Frontal cortex (tissue), 4 donors: ENCODE measurements at places on chromosomes 1 and 21. TPM values are rescaled to one million over a fixed set of nuclear protein-coding genes. Genes with fewer than 3 reads are reported as not detected.

The TOMM20 gene
- 205 TPM for total RNA-seq

The C1orf185 gene
- total RNA-seq = not detected

The PKP1 gene
- total RNA-seq = under 0.01 TPM

The OR14K1 gene
- total RNA-seq = not detected

The SAMSN1 gene
- 3.3 TPM for total RNA-seq

The GIPC2 gene
- total RNA-seq = 0.41 TPM

The ACTN2 gene
- total RNA-seq = 33.8 TPM

The PRELP gene
- 0.41 TPM for total RNA-seq

The CELA3B gene
- total RNA-seq = not detected

The CTTNBP2NL gene
- 22.8 TPM for total RNA-seq

The FTCD gene
- total RNA-seq = 0.41 TPM

The CFHR1 gene
- total RNA-seq = 0.41 TPM

The GPR161 gene
- 76.2 TPM for total RNA-seq

The NUP210L gene
- total RNA-seq = 0.41 TPM

The ADAMTSL4 gene
- total RNA-seq = under 0.01 TPM

The PIGR gene
- total RNA-seq = not detected

The AGBL4 gene
- total RNA-seq = 3.3 TPM

The FNDC10 gene
- total RNA-seq = 2.9 TPM

The FHAD1 gene
- 0.41 TPM for total RNA-seq

The KLHDC7A gene
- total RNA-seq = under 0.01 TPM

The PTCH2 gene
- total RNA-seq = 0.82 TPM

The APCS gene
- total RNA-seq = not detected

The PTPN22 gene
- total RNA-seq = 0.82 TPM

The AQP10 gene
- not detected for total RNA-seq

The FAM72C gene
- 1.2 TPM for total RNA-seq

The PLA2G2F gene
- not detected for total RNA-seq

The PIK3R3 gene
- total RNA-seq = 33.4 TPM

The PARS2 gene
- 3.3 TPM for total RNA-seq

The PPIAL4G gene
- total RNA-seq = 0.41 TPM

The KCNE1 gene
- total RNA-seq = 0.41 TPM

The PLA2G2C gene
- not detected for total RNA-seq

The MIGA1 gene
- total RNA-seq = 24.1 TPM

The CHI3L2 gene
- 0.41 TPM for total RNA-seq

The KCND3 gene
- total RNA-seq = 10.6 TPM
